ENCODE measurements at places on chromosomes 3 and 15. TPM values are rescaled to one million over a fixed set of nuclear protein-coding genes. Genes with fewer than 3 reads are reported as not detected.

Gene CLDND1
- 432 TPM for total RNA-seq

Gene PAQR9
- not detected for total RNA-seq

DNA sequence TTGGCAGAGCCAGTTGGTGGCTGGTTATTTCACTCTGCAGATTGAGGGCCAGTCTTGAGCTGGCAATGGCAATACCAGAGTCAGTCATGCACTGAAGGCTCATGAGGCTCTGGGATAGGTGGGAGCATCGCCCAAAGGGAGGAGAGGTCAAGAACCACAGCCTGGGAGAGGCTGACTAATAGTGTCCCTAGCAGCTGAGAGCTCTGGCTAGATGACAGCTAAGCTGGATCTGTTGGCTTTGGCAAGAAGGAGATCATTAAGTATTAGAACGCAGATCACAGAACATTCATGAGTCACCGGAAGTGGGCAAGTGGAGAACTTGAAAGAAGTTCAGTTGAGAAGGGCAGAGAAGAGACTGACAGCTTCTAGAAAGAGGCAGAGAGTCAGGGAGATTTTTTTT lies 521.1 kb downstream of the NR2F2 start:
- no peak for DNase-seq

DNA sequence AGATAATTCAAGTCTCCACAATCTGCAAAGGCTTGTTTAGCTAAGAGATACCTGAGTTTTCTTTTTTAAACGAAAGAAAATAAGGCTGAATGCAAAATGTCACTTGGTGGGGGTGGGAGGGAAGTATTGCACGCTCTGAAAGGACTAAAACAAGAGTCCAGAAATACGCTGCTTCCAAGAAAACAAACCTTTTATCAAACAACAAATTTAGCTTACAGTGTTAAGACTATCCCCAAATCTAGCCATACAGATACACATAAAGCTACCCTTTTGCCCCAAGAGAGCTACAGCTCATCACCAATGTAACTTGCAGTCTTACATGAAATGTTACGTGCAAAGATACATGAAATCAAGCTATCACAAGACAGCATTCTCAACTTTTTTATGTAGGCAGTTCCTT lies 522.5 kb downstream of the FOXP1 start:
- DNase-seq: no peak

DNA sequence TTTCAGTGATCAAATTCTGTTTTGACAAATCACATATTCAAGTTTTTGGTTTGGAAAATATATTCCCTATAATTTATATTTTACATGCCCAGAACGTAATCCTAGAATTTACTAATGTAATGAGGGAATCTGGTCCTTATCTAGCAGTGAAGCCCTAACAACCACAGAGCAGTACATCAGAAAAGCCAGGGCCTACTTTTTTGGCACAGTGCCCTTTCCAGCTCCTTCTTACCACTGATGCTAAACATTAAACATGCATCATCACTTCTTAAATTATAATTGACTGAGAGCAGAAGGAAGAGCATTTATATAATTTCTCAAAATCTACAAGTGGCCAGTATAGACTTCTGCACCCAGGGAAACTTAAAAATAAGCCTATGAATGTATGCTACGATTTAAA lies 66.7 kb downstream of the FBXL22 start:
- no peak for DNase-seq

Gene INKA1
- total RNA-seq: 0.46 TPM

Gene CSTA
- total RNA-seq: not detected

Gene LMAN1L
- total RNA-seq: 0.87 TPM

- no peak for DNase-seq
Measured at GRCh38 chr3:196163666-196164493, 47.3 kb downstream of the ZDHHC19 start.

Gene ASB14
- total RNA-seq: not detected

GRCh38 chr3:14505001-14505802 lies 34.9 kb downstream of the GRIP2 start:
- no peak for DNase-seq

DNA sequence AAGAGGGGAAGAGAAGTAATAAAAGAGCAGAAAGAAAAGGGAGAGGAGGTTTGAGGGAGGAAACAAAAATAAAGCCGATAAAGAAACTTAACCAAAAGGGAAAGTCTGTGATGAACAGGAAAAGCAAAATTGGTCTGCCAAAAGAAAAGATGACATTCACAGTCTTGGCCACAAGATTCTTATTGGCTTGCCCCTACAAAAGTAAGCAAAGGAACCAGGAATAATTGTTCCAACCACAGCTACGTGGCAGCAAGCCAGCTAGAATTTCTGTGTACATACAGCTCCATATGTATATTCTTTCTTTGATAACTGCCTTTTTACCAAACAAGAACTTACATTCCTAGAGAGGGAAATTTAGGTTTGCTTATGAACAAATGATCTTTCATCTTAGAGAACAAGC lies 79.6 kb downstream of the MLH1 start:
- DNase-seq: no peak

DNA sequence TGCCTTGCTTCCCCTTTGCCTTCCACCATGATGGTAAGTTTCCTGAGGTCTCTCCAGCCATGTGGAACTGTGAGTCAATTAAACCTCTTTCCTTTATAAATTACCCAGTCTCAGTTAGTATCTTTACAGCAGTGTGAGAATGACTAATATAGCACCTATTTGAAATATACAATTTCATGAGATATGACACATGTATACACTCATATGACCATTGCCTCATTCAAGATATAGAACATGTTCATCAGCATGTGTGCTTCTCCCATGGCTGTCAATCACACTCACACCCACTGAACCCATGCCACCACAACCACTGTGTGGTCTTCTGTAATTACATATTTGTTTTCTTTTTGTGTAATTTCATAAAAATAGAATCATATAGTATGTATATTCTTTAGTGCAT lies 599.5 kb upstream of the EPHA6 start:
- no peak for DNase-seq

GRCh38 chr3:188889054-188889491 lies 282.7 kb upstream of the TPRG1 start:
- no peak for DNase-seq

GRCh38 chr15:77009646-77010311 lies 14.9 kb downstream of the PSTPIP1 start:
- no peak for DNase-seq
